ENCODE measurements at places on chromosomes 3 and 15. TPM values are rescaled to one million over a fixed set of nuclear protein-coding genes. Genes with fewer than 3 reads are reported as not detected.

DNA sequence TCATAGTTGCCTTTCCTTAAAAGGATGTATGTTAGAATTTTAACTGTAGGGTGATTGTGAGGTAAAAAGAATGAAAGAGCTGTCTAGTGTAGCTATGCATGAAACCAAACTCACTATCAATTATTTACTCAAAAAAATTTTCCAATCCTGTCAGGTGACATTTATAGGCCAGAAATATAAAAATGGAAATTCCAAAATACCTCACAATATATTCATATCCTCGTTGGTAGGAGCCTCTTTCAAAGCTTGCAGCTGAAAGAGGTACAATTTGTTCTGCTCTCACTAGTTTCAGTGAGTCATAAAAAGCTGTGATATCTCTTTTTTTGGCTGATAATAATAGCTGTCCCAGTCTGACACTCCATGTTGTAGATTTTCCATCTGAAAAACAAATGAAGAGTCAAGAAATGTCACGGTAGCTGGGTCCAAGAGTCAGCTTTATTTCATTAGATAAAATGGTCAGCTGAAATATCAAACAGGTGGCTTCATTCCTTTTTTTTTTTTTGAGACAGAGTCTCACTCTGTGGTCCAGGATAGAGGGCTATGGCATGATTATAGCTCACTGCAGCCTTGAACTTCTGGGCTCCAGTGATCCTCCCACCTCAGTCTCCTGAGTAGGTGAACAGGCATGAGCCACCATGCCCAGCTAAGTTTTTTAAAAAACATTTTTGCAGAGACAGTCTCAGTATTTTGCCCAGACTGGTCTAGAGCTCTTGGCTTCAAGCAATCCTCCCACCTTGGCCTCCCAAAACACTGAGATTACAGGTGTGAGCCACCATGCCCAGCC lies 50.8 kb upstream of the XRN1 start:
- no peaks in the 10 kb centered on the region for H3K27me3 ChIP-seq
- peaks cover 11% of the 10 kb centered on the region for H3K36me3 ChIP-seq
- no peaks in the 10 kb centered on the region for H3K4me1 ChIP-seq
- no peak for DNase-seq
- no peak overlapping the region for H3K4me3 ChIP-seq
- H3K27ac ChIP-seq: no peak overlapping the region

- no peaks in the 10 kb centered on the region for H3K36me3 ChIP-seq
- peaks cover 85% of the 10 kb centered on the region for H3K27me3 ChIP-seq
- DNase-seq: no peak
- no peak overlapping the region for H3K4me3 ChIP-seq
- H3K27ac ChIP-seq: no peak overlapping the region
Measured at GRCh38 chr3:100697723-100698285, 11.5 kb upstream of the TFG start.

DNA sequence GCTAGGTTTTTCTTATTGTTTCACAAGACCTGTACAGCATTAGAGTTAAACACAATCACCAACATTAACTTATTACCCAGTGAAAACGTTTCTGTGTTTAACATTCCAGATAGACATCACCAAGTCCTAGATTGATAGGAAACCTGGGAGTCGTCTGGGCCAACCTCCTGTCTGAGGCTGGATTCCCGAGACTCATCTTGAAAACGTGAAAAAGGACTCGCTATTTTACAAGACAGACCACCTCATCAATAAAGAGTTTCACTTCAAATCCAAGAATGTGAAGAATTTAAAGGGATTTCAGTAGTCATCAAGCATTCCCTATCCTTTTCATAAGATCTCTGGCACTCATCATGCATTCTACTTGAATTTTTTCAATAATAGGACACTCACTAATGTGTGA lies 626.6 kb downstream of the MCTP2 start:
- H3K27ac ChIP-seq: no peak overlapping the region
- H3K4me1 ChIP-seq: no peaks in the 10 kb centered on the region
- peaks cover 6% of the 10 kb centered on the region for H3K36me3 ChIP-seq
- no peaks in the 10 kb centered on the region for H3K27me3 ChIP-seq

DNA sequence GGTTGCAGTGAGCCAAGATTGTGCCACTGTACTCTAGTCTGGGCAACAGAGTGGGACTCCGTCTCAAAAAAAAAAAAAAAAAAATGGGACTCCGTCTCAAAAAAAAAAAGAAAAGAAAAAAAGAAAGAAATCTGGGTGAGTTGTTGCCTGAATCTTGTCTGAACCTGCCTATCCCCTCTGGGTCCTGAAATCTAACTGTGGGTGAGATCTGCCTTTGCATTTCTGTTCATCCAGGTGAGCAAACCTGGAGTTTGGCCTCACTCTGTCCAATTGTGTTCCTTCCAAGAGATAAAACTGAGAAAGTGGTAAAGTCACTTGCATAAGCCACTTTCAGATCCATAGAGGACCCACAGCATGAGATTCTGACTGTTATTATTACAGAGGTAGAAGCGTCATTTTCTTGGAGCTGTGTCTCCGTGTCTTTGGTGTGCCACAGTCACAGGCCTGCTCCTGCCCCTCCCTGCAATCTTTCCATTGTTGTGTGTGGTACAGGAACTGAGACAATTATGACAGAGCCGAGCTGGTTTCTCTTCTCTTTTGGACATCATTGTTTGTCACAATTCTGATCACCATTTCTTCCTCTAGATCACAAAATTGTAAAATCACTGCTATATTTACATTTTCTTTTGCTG lies 235.9 kb downstream of the LPP start:
- peaks cover 37% of the 10 kb centered on the region for H3K4me1 ChIP-seq
- no peak overlapping the region for H3K4me3 ChIP-seq
- H3K27me3 ChIP-seq: no peaks in the 10 kb centered on the region
- no peak overlapping the region for H3K27ac ChIP-seq
- DNase-seq: no peak

DNA sequence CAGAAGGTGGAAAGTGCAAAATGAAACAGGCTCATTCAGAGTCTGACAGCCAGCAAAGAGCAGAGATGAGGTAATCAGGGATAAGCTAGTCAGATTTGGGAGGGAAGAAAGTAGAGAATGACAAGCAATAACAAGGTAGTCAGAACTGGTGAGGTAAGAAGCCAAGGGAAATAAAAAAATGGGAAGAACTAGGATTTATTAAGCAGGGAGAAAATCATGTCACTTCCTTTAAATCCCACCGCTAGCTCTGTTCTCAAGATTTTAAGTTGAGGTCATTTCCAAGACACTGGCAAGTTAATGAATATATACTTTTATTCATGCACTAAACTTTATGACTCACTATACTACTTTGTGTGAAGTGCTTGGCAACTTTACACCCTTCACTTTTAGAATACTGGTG lies 1106.8 kb downstream of the IGSF11 start:
- no peak overlapping the region for H3K4me3 ChIP-seq
- no peaks in the 10 kb centered on the region for H3K27me3 ChIP-seq
- H3K4me1 ChIP-seq: no peaks in the 10 kb centered on the region
- no peaks in the 10 kb centered on the region for H3K36me3 ChIP-seq
- no peak overlapping the region for H3K27ac ChIP-seq

GRCh38 chr3:152374262-152374990 lies 105.7 kb downstream of the MBNL1 start:
- DNase-seq: no peak
- H3K27me3 ChIP-seq: no peaks in the 10 kb centered on the region
- peaks cover 21% of the 10 kb centered on the region for H3K36me3 ChIP-seq
- H3K4me3 ChIP-seq: no peak overlapping the region

The PLSCR5 gene
- not detected for total RNA-seq

DNA sequence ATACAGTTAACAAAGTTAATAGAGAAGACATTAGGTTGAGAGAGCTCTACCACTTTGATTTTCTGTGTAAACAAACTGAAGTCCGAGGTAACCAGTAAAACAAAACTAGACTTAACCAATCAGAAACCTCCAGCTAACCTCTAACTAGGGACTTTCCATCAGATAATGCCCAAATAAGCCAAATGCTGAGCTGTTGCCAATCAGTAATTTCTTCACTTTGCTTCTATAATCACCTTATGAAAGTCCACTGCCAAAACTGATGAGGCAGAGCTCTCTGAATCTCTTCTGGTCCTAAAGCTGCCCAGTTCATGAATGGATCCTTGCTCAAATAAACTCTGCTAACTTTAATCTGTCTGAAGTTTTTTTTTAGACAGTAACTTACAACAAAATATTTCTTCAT lies 448.0 kb upstream of the NECTIN3 start:
- no peak overlapping the region for H3K4me3 ChIP-seq
- no peak for DNase-seq
- H3K36me3 ChIP-seq: no peaks in the 10 kb centered on the region
- peaks cover 8% of the 10 kb centered on the region for H3K4me1 ChIP-seq

GRCh38 chr15:39778021-39778420 lies 4.6 kb downstream of the FSIP1 start:
- peaks cover 3% of the 10 kb centered on the region for H3K36me3 ChIP-seq
- H3K27ac ChIP-seq: no peak overlapping the region
- no peak for DNase-seq
- peaks cover 47% of the 10 kb centered on the region for H3K4me1 ChIP-seq

DNA sequence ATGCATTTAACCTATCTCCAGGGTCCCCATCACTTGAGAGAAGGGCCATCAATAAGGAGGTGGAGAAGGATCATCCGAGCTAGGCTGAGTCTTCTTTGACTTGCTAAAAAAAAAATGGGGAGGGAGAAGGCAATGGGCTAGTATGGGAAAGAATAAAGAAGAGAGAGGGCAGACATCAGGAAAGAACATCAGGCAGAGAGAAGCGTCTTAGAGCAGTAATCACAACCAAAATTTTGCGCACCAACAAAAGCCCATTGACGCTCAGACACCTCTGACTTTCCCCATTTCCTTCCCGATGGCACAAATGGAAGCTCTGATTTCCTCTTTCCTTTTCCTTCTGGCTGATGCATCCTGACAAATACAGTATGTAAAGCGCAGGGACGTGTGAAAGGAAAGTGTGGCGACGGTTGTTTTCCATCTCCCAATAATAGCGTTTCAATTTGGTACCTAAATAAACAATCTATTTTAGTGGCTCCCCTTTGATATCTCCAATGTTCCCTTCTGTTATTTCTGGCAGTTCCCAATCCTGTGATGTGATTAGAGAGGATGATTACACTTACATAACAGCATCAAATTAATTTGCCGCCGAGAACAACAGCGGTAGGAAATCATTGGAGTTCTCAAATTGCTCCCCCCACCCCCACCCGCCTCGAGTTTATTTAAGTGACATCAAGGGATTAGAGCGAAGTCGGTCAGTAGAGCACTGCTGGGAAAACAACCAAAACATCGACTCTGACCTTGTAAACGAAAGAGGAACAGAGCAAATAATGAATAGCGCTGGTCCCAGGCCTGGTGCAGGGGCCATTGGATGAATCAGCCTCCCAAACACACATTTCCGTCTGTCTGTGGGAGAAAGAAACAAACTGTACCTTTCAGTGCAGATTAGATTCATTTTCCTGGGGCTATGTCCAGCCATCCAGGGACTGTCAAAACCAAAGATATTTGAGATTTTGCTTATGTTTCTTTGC lies 273.3 kb upstream of the ICE2 start:
- H3K27me3 ChIP-seq: no peaks in the 10 kb centered on the region
- H3K4me1 ChIP-seq: no peaks in the 10 kb centered on the region

- H3K4me3 ChIP-seq: no peak overlapping the region
- DNase-seq: no peak
- H3K4me1 ChIP-seq: peaks cover 28% of the 10 kb centered on the region
- H3K36me3 ChIP-seq: peaks cover 17% of the 10 kb centered on the region
Measured at GRCh38 chr3:182323898-182324297, 469.4 kb upstream of the ATP11B start.

The KLF15 gene
- 19.3 TPM for total RNA-seq

The CLDN18 gene
- not detected for total RNA-seq

DNA sequence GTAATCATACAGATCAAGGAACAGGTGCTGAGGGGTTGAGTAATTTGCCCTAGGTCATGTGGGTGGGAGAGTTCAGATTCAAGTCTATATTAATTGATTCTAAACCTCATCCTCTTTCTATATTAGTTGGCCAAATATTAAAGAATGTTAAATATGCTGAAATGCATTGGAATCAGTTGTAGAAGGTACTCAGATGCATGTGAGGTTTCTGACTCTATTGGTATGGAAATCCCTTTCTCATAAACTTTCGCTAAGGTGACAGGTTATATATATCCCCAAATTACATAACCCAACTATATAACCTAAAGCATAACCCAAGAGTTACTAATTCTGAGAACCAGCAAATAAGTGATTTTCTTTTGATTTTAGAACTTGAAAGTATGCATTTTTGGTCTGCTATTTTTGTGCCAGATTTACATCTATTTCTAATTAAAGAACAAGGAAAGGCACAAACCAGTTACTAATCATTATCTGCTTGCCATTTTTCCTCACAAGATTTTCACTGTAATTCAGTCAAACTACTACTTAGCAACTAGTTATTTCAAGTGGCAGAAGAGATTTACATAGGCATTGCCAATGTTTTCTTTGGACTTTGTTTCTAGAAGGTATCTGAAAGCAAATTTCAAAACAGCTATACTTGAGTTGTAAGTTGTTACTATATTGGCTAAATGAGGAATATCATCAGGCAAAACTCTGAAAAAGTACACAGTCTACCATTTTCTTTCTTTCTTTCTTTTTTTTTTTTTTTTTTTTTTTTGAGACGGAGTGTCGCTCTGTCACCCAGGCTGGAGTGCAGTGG lies 201.3 kb downstream of the RBMS3 start:
- no peak for DNase-seq
- H3K4me1 ChIP-seq: no peaks in the 10 kb centered on the region
- H3K4me3 ChIP-seq: no peak overlapping the region
- H3K27ac ChIP-seq: no peak overlapping the region
- H3K36me3 ChIP-seq: peaks cover 9% of the 10 kb centered on the region
- H3K27me3 ChIP-seq: no peaks in the 10 kb centered on the region

The RNU6-1 gene
- not detected for total RNA-seq

- DNase-seq: no peak
- peaks cover 12% of the 10 kb centered on the region for H3K36me3 ChIP-seq
- H3K27ac ChIP-seq: no peak overlapping the region
- no peaks in the 10 kb centered on the region for H3K27me3 ChIP-seq
Measured at GRCh38 chr3:158134363-158134762, 24.5 kb downstream of the RSRC1 start.

DNA sequence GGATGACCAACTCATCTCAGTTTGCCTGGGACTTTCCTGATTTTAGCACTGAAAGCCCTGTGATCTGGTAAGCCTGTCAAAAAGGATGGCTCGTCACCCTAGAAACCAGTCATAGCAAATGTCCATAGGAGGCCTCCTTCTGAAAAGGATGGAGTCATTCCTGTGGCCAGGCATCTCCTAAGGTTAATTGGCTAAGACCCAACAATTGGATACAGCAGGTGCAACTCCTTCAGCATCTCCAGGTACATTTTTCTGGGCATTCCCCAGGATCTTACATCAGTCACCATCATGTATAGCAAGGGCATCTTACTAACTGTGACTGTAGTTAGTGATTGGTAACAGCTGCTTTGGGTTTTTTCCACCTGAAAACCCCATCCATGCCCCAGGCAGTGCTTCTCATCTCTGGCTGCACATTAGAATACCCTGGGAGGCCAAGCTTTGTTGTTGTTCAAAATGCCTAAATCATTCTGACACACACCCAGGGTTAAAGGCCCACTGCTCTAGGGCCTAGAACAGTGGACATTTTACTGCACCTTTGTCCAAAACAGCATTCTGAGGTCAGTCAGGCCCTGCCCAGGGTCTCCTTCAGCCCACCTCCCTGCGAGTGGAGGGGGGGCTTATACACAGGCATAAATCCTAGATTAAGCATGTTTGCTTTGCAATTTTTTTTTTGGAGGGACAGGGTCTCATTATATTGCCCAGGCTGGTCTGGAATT lies 28.3 kb upstream of the GALNT15 start:
- H3K36me3 ChIP-seq: no peaks in the 10 kb centered on the region
- H3K4me3 ChIP-seq: no peak overlapping the region
- H3K27ac ChIP-seq: no peak overlapping the region
- H3K27me3 ChIP-seq: no peaks in the 10 kb centered on the region
- H3K4me1 ChIP-seq: no peaks in the 10 kb centered on the region

Data from neural crest cell (in vitro differentiated cells).